ENCODE measurements at places on chromosomes 2 and 18. TPM values are rescaled to one million over a fixed set of nuclear protein-coding genes. Genes with fewer than 3 reads are reported as not detected.

The ANKRD30B gene
- polyA plus RNA-seq: not detected

The UBXN4 gene
- 62.5 TPM for polyA plus RNA-seq

The LCT gene
- polyA plus RNA-seq: 0.03 TPM

The SLC66A3 gene
- 15.2 TPM for polyA plus RNA-seq

The LYG1 gene
- 1.7 TPM for polyA plus RNA-seq

The TRIP12 gene
- polyA plus RNA-seq: 56.1 TPM

The STAMBP gene
- polyA plus RNA-seq: 48.8 TPM

The C1GALT1C1L gene
- 2.1 TPM for polyA plus RNA-seq

GRCh38 chr2:184530239-184530638 is 68.1 kb upstream of the ZNF804A start:
- no peak overlapping the region for H3K27ac ChIP-seq
- no peak overlapping the region for H3K4me3 ChIP-seq
- DNase-seq: no peak

DNA sequence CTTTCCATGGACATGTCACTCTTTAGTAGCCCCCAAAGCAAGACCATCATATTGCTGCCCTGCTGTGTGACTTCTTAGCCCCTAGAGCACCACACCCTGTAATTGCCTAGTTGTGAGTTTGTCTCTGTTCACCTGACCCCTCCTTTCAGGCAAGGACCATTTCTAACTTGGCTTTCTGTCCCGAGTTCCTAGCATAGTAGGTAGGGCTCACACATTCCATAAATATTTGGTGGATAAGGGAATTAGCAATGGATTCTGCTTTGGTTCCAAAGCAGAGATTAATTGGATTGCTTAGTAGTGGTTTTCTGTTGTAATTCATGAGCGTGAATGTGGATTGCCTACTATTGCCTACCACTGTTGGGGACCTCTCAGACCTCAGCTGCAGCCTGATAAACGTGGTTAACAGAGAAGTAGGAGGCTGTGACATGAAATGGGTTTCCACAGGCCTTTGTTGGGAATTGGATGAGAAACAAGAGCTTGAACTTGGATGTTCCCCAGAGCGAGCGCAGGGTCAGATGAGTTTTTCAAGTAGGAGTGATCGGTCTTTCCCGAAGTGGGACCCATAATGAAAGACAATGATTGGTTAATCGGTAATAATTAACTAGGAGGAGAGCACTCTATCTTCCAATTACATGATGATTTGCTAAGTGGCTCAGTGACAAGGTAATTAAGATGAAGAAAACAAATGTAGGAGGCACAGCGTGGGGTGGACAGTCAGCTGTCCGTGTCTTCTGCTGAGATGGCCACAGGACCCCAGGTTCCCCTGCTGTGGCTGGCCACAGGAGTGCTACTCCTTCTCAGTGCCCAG is 13.4 kb upstream of the UGT1A1 start:
- H3K4me1 ChIP-seq: peaks cover 7% of the 10 kb centered on the region
- DNase-seq: no peak
- H3K27me3 ChIP-seq: no peaks in the 10 kb centered on the region
- H3K27ac ChIP-seq: no peak overlapping the region
- no peaks in the 10 kb centered on the region for H3K36me3 ChIP-seq

GRCh38 chr2:212124598-212124997 is 414.0 kb downstream of the ERBB4 start:
- no peak overlapping the region for H3K27ac ChIP-seq
- H3K27me3 ChIP-seq: no peaks in the 10 kb centered on the region
- no peaks in the 10 kb centered on the region for H3K36me3 ChIP-seq
- no peak overlapping the region for H3K4me3 ChIP-seq
- H3K4me1 ChIP-seq: no peaks in the 10 kb centered on the region

- DNase-seq: no peak
- H3K36me3 ChIP-seq: peaks cover 84% of the 10 kb centered on the region
- H3K27me3 ChIP-seq: no peaks in the 10 kb centered on the region
- H3K4me1 ChIP-seq: no peaks in the 10 kb centered on the region
- no peak overlapping the region for H3K4me3 ChIP-seq
Measured at GRCh38 chr2:26382564-26382963, 19.2 kb upstream of the DRC1 start.

- no peak overlapping the region for H3K27ac ChIP-seq
- no peak for DNase-seq
Measured at GRCh38 chr18:10239991-10240634, 214.3 kb upstream of the APCDD1 start.

DNA sequence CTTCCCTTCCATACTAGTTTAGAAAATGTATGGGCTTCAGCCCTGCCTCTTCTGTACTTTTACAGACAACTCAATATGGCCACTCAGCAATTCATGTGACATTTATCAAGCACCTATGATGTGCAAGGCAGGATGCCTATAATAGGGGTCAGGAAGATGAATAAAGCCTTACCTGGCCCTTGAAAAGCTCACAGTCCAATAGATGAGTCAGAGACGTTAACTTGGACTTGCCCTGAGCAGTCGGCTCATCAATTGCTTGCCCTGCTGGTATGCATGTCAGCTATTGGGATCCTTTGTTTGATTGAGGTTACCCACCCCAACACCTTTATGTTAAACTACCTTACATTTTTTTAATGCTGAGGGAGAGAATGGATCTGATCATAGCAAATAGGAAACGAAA is 116.1 kb downstream of the DNER start:
- H3K4me1 ChIP-seq: no peaks in the 10 kb centered on the region
- H3K36me3 ChIP-seq: no peaks in the 10 kb centered on the region
- no peaks in the 10 kb centered on the region for H3K27me3 ChIP-seq
- DNase-seq: no peak

GRCh38 chr2:56474412-56475158 is 290.8 kb downstream of the CCDC85A start:
- DNase-seq: no peak
- no peaks in the 10 kb centered on the region for H3K36me3 ChIP-seq
- H3K4me1 ChIP-seq: no peaks in the 10 kb centered on the region

DNA sequence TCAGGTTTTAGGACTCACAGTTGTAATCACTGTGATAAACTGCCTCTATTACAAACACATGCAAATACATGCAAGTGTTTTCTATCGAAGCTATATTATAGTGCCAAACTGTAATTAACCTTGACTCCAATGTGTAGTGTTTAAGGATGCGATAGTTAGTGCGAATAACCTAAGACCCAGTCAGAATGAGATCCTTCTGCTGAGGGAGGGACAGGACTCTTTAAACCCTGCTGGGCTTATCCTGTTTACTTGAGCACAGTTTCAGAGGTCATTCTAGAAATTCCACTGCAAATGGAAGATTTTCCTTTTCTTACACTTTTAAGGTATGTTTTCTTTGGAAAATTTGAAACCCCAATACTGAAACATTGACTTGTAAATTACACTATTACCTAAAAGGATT is 68.2 kb downstream of the CALCRL start:
- no peak for DNase-seq
- no peaks in the 10 kb centered on the region for H3K27me3 ChIP-seq
- no peaks in the 10 kb centered on the region for H3K36me3 ChIP-seq
- H3K4me3 ChIP-seq: no peak overlapping the region
- no peaks in the 10 kb centered on the region for H3K4me1 ChIP-seq

- no peak overlapping the region for H3K27ac ChIP-seq
- H3K27me3 ChIP-seq: peaks cover 7% of the 10 kb centered on the region
- H3K4me3 ChIP-seq: no peak overlapping the region
- no peaks in the 10 kb centered on the region for H3K36me3 ChIP-seq
- peaks cover 59% of the 10 kb centered on the region for H3K4me1 ChIP-seq
Measured at GRCh38 chr2:127051116-127052056, 55.6 kb downstream of the BIN1 start.

DNA sequence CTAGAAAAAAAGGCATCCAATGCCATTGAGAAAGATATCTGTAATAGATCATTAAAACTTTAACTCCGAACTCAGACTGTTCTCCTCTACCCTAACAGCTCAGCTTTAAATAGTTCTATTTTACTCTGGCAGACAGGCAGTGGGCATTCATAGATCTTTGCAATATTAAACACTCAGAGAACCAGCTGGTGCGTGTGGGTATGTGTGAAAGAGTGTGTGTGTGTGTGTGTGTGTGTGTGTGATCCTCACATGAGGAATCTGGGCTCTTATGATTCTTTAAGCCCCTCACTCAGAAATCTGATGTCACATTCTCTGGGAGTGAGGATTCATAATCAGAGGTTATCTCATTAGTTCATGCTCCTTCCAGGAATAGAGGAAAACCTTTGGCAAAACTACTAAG is 144.3 kb downstream of the KCNH7 start:
- H3K4me3 ChIP-seq: no peak overlapping the region
- H3K27me3 ChIP-seq: no peaks in the 10 kb centered on the region
- H3K4me1 ChIP-seq: no peaks in the 10 kb centered on the region
- no peak for DNase-seq

GRCh38 chr2:160570376-160570775 is 76.8 kb upstream of the RBMS1 start:
- no peaks in the 10 kb centered on the region for H3K36me3 ChIP-seq
- no peak for DNase-seq
- H3K27me3 ChIP-seq: no peaks in the 10 kb centered on the region
- H3K4me1 ChIP-seq: no peaks in the 10 kb centered on the region

DNA sequence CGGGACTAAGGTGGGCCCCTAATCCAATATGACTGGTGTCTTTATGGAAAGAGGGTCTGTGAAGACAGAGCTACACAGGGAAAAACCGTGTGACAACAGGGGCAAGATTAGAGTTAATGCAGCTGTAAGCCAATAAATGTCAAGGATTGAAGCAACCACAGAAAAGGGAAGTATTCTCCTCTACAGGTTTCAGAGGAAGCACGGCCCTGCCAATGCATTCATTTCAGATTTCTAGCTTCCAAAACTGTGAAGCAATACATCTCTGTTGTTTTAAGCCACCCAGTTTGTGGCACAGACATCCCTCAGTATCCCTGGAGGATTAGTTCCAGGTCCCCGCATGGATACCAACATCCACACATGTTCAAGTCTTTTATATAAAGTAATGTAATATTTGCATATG is 48.8 kb downstream of the SPP2 start:
- no peaks in the 10 kb centered on the region for H3K27me3 ChIP-seq
- no peak overlapping the region for H3K27ac ChIP-seq
- H3K36me3 ChIP-seq: no peaks in the 10 kb centered on the region
- no peak for DNase-seq
- no peak overlapping the region for H3K4me3 ChIP-seq

- no peak overlapping the region for H3K4me3 ChIP-seq
- H3K27me3 ChIP-seq: peaks cover 6% of the 10 kb centered on the region
- no peaks in the 10 kb centered on the region for H3K36me3 ChIP-seq
- no peak overlapping the region for H3K27ac ChIP-seq
- no peak for DNase-seq
Measured at GRCh38 chr2:2294183-2294690, 36.8 kb downstream of the MYT1L start.

DNA sequence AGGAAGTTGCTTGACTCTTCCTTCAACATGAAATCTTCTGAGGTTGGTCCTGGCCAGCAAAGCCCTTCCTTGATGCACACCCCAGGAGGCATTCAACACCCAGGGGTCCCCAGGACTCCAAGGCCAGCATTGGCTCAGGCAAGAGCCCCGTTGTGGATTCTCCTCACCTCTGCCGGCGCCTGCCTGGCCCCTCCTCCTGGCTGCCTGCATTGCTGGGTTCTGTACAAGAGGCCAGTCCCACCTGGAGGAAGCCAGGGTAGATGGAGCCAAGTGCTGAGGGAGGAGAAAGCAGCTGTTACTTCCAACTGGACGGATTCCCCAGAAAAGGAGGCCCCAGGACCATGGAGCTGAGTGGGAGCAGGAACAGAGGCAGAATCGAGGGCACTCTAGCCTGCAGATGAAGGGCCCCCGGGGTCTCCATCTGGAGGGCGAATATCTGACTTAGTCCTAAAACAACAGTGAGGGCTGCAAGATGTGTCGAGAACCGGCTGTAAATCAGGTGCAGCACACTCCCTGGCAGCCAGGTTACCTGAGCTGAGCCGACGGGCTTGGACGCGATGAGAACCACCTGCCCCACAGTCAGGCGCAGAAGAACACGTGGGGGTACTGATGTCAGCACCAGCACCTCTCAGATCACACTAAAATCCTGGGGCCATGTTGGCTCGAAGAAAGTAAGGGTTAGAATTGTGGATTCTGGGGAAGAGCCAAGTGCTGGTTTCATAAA is 399.6 kb upstream of the SALL3 start:
- no peaks in the 10 kb centered on the region for H3K4me1 ChIP-seq
- no peaks in the 10 kb centered on the region for H3K27me3 ChIP-seq
- no peak for DNase-seq
- no peak overlapping the region for H3K4me3 ChIP-seq
- no peaks in the 10 kb centered on the region for H3K36me3 ChIP-seq
